ENCODE measurements at places on chromosomes 16 and 17.

GRCh38 chr16:23539984-23540816 lies 16.9 kb downstream of the EARS2 start:
- no peak for DNase-seq

GRCh38 chr17:16463358-16464302 lies 28.4 kb downstream of the LRRC75A start:
- no peak for DNase-seq

- DNase-seq: no peak
Observed at GRCh38 chr17:43536236-43536992, 9.7 kb downstream of the ETV4 start.

DNA sequence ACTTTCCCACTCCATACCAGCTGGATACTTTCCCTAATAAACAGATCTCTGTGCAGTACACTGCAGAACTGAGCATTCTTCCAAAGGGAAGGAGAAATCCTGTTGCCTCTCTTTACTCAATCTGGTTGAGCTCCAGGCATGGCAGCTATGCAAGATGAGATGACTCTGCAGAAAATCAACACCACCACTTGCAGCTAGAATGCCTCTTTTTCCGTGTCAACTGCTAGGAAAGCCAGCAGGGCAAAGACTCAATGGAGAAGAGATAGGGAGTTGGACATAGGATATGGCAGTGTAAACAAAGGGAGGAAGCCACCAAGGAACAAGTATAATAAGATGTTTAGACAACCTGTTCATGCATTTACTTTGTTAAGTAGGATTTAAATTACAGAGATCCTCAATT lies 40.4 kb upstream of the CORO6 start:
- no peak for DNase-seq
